ENCODE measurements at places on chromosomes 12 and 14.

- DNase-seq: no peak
Measured at GRCh38 chr14:74765721-74766120, 2.6 kb downstream of the YLPM1 start.

- peak; percentile 85 for DNase-seq
Measured at GRCh38 chr12:24960222-24960855, 11.4 kb upstream of the BCAT1 start.

DNA sequence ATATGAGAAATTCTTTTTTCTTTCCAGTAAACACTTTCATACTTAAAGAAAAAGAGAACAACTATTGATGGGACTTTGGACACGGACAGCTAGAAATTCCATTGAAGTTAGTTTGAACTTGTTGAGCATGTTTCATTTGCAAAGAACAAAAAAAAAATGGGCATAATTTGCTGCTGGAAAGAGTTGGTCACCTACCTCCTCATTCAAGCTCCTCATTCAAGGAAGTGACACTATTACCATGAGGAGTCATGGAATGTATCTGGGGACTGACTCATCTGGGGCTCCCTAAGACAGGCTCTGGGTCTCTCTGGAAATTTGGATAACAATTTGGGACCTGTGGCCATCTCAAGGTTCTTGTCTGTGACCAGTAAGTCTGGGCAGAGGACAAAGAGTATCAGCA lies 50.4 kb downstream of the KICS2 start:
- DNase-seq: no peak

DNA sequence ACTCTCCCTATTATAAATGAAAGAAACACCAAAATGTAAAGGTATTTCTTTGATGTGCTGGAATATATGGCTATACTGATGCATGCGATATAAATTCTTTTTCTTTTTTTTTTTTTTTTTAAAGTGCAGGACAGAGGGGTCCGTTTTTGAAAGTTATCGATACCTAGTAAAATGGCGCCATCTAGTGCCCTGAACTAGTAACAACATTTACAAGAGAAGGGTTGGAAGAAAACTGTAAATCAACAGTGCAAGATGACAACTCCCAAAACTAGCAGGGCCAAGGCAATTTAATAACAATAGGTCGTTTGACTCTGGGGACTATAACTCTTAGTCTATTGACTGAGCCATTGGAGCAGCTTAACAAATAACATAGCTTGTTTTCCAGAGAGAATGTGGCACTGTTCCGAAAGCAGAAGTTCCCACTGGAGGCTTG lies 137.7 kb downstream of the SPTSSA start:
- DNase-seq: peak; percentile 88

DNA sequence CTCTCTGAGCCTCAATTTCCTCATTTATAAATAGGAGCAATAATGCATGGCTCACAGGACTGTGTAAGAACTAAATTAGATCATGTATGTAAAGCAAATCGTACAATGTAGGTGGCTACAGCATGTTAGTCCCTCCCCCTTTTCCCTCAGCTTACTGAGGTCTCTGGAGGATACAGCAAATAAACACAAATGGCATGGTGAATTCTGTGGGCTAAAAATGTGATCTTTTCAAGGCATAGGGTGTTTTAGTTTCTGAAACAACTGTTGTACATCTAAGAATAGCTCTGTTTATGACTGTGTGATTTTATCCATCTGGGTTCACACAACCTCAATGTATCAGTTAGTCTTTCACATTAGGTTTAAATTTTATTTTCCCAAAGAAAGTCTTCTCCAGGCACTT lies 121.2 kb upstream of the PLEKHG7 start:
- no peak for DNase-seq

GRCh38 chr14:68856572-68856971 lies 63.7 kb upstream of the ZFP36L1 start:
- DNase-seq: no peak
